Ecto neural progenitor cell (in vitro differentiated cells): ENCODE measurements at places on chromosomes 16 and 17.

DNA sequence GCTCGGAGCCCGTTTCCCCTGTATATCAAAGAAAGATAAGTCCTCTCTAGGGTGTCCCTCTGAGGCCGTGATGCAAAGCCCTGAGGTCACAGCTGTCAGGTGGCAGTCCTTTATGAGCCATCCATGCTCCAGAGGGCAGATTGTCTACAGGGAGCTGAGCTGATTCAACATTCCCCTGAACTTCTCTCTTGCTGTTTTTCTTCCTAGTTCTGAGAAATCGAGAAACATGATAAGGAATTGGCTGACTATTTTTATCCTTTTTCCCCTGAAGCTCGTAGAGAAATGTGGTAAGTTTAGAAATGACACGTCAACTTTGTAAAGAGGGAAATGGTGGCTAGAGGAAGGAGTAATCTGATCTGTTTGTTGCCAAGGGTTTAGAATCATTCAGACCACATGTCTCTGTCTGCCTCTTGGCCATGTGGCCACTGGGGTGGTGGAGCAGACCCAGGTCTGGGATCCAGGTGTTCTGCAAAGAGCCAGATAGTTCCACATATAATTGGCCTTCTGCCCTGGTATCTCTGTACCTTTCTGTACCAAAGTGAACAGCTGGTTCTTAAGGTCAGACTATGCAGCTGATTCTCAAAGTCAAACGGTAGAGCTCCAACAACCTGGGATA, 3.5 kb downstream of the CTNS start:
- DNase-seq, result no peak

GRCh38 chr16:14013571-14014283, 57.4 kb upstream of the MRTFB start:
- DNase-seq, result no peak

DNA sequence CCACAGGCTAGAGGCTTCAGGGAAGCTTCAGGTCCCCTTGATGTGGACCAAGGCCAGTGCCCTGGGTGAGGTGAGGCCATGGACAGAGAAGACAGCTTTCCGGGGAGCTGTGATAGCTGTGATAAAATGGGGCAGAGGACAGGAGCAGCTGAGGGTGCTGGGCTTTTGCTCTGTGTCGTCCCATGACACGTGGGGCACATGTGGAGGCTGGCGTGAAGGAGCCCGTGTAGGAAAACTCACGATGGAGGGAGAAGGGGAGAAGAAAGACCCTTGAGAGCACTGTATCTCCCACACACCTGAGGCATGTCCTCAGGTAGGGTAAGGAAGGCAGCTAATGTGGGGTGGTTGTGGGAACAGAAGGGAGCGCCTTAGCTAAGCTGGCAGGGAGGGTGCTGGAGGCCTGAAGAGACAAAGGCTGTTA, 21.3 kb downstream of the B9D1 start:
- no peak for DNase-seq

- DNase-seq, result no peak
Observed at GRCh38 chr16:83774066-83774465, 33.7 kb upstream of the HSBP1 start.

GRCh38 chr16:83508295-83508694, 299.5 kb upstream of the HSBP1 start:
- DNase-seq, result no peak

DNA sequence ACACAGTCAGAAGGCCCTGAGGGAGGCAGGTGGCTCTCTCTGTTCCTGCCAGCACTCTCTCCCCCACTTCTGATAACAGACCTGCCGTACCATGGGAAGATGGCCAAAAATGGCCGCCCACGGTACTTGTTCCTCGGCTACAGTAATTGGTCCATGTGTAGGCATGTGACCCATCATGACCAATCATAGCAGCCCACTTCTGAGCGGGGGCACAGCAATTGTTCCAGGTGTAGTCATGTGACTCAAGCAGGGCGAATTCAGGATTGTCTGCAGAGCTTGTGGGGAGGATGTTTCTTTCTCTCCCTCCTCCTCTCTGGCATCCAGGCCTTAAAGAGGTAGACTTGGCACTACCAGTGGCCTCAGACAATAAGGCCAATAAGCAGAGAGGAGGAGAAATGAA, 250.4 kb downstream of the MRTFB start:
- no peak for DNase-seq

GRCh38 chr16:27558932-27559331, 9.0 kb downstream of the KATNIP start:
- DNase-seq, result no peak

DNA sequence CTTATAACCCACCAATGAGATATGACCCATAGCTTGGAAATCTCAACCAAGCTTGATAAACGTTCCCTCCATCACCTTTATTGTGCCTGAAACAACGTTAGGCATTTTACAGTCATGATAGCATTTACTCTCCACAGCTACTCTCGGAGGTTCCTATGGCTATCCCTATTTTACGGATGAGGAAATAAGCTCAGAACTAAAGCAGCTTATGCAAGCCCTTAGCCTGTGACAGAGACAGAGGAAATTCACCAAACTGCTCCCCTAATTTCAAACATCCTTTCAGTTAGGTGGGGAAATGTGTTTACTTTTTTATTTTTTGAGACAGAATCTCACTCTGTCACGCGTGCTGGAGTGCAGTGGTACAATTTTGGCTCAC, 18.7 kb downstream of the DCUN1D3 start:
- DNase-seq, result no peak
